H1 (cell line): ENCODE measurements at places on chromosomes 16 and 17. TPM values are rescaled to one million over a fixed set of nuclear protein-coding genes. Genes with fewer than 3 reads are reported as not detected.

DNA sequence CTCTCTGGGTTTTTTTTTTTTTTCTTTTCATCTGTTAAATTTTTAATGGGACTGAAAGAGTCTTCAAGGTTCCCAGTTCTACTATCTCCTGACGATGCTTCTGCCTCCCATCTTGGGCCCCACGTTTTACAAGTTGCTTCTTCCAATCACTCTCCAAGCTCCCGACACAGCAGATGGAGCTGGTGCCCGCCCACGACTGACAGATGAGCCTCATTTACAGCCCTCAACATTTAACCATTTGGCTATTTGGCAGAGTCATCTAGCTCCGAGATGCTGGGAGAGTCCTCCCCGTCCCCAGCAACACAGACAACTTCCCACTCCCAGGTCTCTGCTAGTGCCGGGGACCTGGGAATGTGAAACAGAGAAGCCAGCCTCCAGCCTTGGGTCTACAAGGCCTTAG lies 276.9 kb downstream of the SHISA9 start:
- no peak for DNase-seq

DNA sequence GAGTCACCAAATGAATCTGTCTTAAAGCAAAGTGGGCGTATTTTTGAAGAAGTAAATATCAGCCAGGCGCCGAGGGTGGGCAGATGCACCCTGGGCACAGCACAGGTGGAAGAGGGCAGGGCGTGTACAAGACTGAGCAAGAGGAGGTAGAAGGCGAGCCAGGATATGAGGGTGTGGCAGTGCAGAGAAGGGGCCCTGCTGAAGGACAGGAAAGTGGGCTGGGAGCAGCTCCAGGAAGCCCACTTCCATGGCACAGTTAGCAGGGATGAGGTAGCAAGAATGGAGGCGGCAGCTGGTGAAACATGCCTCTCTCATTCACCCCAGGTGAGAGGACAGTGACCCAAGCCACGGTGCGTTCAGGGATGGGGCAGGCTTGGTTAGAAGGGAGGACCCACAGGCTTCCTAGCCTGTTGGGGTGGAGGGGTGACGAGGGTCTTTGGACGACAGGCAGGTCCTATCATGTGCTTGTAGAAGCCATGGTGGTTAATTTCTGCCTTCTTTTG lies 149.3 kb downstream of the CLEC16A start:
- DNase-seq, result no peak

- no peak for DNase-seq
These were observed 17.8 kb downstream of the TMEM11 start for GRCh38 chr17:21196126-21196525.

DNA sequence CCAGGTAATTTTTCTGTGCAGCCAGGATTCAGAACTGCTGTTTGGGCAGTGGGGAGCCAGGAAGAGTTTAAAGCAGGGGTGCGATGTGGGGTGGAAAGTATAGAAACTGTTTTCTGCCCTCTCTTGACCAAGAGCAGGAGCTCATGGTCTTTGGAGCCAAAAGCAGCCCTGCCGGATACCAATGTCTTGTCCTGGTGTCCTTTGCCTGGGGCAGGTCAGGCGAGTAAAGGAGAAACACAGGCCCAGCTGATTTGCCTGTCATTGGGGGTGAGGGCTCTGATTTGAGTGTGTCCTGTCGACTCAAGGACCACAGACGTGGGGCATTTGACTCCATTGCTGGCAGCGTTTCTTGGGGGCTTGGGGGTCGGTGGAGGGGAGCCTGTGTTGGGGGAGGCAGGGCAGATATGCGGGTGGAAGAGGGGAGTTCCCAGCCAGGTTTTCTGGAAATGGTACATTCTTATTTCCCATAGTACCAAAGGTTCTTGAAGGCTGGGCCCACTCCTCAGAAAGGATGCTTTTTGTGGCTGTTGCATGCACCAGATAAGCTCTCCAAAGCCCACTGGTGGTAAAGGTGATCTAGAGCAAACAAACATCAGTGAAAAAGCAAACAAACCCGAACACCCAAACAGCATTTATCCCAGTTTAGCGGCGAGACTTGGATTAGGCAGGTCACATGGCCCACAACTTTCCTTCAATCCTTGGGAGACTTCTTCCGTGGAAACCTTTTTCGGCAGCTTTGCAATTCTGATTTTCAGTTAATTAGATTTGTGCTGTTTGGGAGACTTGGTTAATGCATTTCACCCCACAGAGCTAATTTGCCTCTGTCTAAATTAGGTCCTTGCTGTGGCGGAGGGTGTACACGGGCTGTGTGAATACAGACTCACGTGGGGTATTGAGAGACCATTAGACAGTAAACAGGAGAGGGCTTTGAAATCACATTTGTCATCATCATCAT lies 59.0 kb downstream of the MSI2 start:
- no peak for DNase-seq

The SETD6 gene
- 37.0 and 40.5 TPM in 2 replicates for total RNA-seq

The TMC8 gene
- 2.0 and 2.8 TPM in 2 replicates for total RNA-seq

The CLEC19A gene
- total RNA-seq, result 0.35 and 1.2 TPM in 2 replicates

The KIF2B gene
- not detected in 2 replicates for total RNA-seq
